ENCODE measurements at places on chromosomes 7 and 10.

GRCh38 chr10:119686465-119687191, 35.4 kb downstream of the BAG3 start:
- no peak for DNase-seq

GRCh38 chr10:62972103-62972502, 155.9 kb upstream of the EGR2 start:
- DNase-seq: no peak

DNA sequence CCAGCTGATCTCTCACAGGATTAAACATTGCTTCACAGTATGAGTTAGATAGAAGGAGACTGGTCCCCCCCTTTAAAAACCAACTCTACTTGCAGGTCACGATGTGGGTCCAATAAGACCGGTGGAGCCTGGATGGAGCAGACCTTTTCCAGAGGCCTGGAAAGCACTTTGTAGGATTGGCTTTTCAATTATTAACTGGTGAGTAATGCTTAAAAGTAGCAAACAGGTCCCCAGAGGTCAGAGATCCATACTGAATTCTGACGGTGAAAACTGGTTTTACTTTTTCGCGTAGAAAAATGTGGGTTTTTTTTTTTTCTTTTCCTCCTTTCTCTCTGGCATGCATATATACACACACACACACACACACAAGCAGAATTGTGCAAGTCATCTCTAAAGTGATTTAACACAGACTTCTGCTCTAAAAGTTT, 74.9 kb upstream of the OGDHL start:
- no peak for DNase-seq

DNA sequence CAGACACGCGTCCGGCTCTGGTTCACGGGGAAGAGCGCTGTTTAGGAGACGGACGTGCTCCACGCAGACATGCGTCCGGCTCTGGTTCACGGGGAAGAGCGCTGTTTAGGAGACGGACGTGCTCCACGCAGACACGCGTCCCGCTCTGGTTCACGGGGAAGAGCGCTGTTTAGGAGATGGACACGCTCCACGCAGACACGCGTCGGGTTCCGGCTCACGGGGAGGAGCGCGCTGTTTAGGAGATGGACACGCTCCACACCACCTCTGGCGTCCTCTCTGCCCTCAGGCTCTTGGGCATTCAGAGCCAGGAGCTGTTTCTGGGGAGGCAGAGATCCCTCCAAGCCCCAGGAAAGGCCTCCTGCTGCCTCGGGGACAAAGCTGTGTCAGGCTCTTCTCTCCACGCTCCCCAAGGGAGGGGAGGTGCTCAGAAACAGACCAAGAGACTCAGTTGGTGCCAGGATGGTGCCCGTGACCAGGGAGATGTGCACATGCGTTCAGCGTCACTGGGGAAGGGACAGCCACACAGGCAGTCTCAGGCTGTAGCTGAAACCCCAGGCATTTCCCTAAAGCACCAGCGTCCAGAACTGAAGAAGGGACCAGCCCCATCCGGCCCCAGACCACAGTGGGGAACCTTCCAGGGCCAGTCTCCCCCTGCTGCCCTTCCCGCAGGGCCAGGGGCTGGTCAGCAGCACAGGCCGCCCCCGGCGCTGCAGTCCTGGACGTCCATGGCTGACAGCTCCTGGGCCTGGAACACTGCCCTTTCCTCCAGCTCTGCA, 175.6 kb downstream of the ELFN1 start:
- DNase-seq: no peak

DNA sequence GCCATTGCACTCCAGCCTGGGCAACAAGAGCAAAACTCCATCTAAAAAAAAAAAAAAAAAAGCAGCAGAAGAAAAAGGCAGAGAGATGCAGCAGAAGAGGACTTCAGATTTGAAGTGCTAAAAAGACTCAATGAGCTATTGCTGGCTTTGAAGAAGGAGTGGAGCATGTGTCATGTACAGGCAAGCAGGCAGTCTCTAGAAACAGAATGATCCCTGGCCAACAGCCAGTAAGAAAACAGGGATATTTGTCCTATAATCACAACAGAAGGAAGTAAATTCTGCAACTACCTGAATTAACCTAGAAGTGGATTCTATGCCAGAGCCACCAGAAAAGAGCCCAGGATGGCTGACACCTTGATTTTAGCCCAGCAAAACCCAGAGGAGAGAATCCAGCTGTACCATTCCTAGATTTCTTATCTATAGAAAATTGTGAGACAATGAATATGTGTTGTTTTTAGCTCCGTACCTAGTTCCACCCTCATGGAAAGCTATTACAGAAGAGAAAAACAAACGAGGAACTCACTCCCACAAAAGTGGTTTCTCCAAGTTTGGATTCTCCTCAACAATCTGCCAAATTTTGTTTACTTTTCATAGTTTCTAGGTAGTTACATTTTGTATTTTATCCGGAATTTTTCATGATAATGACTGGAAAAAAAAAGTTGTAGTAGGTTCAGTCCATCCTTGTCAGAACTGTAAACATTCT, 198.2 kb upstream of the GNAI1 start:
- DNase-seq: no peak

DNA sequence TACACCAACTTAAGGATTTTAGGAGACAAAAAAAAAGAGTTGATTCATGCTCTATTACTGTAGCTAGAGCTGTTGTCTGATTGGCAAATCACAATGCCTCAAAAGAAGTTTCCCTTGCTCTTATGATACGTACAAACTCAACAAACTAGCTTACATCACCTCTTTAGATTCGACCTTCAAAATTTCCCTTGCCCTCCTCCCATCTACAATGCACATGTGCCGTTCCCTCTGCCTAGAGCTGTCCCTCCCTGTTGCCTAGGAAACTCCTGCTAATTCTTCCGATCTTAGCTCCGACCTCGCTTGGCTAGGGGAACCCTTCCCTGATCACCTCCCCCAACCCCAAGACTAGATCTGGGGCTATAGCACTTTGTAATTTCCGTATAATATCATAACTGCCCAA, 55.4 kb downstream of the MAP3K8 start:
- no peak for DNase-seq

GRCh38 chr10:70457759-70458305, 16.4 kb upstream of the NODAL start:
- no peak for DNase-seq

DNA sequence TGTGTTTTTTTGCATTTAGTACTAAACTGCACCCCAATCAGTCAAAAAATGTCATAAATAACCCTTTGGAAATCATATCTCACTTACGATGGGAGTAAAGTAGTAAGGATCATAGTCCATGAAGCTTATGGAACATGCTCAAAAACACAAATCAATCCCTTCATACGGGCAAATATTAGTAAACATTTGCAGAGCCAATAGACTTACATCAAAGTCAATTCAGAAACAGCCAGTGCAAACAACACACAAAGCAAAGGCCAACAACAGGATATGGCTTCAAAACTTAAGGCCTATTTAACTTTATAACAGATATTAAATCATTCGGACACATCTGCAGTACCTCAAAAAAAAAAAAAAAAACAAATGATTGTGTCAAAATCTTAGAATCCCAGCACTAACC, 32.1 kb downstream of the SGCE start:
- peak; percentile 24 for DNase-seq

DNA sequence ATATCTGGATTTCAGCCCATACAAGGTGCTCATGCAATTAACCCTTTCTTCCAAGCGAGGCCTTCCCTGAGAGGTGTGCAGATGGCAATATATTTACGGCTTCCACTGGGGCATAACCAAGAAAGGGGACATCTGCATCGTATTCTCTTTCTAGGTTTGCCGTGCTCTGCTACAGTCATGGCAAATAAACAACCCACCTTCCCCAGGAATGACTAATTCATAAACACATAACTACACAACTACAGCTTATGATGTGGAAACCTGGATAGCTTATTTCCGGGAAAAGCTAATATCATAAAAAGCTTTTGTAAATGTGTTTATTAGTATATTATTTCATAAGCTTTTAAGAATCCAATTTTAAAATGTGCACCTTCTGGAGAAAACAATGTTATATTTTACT, 120.0 kb downstream of the CAMK1D start:
- DNase-seq: no peak

DNA sequence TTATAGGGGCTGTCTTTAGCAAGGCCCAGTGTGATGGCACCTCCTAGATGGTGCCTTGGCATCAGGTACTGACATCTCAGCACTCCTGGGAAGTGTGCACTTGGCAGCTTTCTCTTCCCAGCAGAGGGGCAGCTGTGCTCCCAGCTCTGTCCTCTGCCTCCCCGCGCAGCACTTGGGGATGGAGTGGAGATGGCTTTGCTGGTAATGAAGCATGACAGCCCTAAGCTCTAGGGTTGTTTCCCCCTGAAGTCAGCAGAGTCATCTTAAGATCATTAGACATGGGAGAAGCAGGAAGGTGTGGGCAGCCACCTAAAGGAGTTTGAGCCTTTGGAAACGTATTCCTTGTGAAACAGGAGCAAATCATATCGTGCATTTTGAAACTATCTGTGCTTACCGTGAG, 46.7 kb downstream of the HTRA1 start:
- DNase-seq: no peak

DNA sequence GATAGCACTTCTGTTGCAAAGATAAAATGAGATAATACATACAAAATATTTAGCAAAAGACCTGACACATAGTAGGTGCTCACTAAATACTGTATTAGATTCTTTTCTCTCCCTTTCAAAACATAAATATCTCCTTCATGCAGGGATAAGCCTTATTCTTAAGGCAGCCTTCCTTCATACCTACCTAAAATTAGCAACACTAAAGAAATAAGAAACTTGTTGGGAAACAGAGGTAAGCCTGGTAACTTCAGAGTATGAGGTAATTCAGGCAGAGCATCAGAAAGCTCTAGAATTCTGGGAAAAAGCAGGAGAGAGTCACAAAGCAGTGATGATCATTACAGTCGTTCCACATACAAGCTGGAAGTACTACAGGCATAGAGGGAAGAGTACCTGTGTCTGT, 15.2 kb downstream of the HIBADH start:
- no peak for DNase-seq

DNA sequence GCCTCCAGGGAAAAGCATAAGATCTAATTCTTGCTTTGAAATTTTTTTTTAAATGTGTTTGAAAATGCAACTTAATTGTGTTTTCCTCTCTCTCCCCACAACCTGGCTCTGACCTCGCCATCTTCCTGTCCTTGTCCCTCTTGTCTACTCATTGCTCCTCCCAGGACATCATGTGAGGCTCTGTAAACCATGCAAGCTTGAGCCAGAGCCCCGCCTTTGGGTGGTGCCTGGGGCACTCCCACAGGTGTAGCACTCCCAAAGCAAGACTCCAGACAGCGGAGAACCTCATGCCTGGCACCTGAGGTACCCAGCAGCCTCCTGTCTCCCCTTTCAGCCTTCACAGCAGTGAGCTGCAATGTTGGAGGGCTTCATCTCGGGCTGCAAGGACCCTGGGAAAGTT, 9.8 kb upstream of the CDHR1 start:
- no peak for DNase-seq

GRCh38 chr10:97823734-97824133, 25.9 kb upstream of the GOLGA7B start:
- no peak for DNase-seq

DNA sequence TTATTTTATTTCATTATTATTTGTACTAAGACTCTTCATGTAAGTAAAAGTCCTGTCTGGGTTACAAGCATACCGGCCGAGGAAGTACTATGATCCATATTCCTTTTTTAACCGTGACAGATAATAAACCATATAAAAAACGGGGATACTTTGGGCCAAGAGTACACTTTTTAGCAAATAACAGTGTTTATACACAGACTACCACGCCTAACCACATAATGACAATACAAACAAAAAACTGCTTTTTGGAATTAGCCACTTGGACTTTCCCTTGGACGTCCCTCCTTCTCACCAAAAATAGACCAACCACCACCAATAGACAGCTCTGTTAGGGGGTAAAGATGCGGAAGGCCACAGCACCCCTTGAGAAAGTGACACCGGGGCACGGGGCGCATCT, 800 bp downstream of the MINDY3 start:
- no peak for DNase-seq

- DNase-seq: no peak
Measured at GRCh38 chr7:48708635-48709034, 215.7 kb upstream of the CDC14C start.

DNA sequence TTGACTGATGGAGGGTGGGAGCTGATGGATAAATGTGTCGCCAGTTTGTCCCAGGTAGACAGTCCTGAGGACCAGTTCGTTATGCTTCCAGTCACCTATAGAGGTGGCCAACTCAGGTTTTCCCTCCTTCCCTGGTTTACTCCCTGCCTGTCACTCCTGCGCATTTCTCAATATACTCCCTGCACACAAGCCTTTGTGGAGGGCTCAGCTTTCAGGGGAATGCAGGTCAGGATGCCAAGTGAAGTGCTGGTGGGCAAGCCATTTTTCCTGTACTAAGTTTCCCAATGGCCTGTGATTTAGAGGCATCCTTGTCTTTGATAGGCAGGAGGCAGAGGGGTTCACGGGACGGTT, 473.5 kb upstream of the ZMIZ1 start:
- no peak for DNase-seq

- DNase-seq: no peak
Measured at GRCh38 chr7:42972699-42973500, 40.7 kb downstream of the MRPL32 start.

DNA sequence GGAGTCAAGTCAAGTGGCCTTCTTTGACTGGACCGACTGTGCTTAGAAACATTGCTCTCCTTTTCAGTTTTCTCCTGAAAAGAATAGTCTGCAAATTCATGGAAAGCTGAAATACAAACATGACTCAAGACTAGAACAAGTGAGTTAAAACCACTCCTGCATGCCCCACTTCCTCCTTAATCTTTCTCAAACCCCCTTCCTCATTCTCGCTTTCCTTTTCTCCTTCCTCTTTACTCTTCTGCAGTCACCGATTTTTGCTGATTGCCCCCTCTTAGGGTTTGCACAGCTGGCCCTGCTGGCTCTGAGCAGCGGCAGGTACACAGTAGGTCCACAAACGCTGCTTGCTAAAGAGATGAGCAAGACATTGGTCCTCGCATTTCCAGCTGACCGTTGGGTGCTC, 34.8 kb upstream of the MKI67 start:
- DNase-seq: no peak

All from NCI-H1930 (cell line).